Left kidney (tissue), 8 donors: ENCODE measurements at places on chromosomes 3 and 15. TPM values are rescaled to one million over a fixed set of nuclear protein-coding genes. Genes with fewer than 3 reads are reported as not detected.

The ATP10A gene
- 4.1 TPM for polyA plus RNA-seq

GRCh38 chr15:40054605-40054854 lies 15.5 kb upstream of the SRP14 start:
- DNase-seq = no peak

DNA sequence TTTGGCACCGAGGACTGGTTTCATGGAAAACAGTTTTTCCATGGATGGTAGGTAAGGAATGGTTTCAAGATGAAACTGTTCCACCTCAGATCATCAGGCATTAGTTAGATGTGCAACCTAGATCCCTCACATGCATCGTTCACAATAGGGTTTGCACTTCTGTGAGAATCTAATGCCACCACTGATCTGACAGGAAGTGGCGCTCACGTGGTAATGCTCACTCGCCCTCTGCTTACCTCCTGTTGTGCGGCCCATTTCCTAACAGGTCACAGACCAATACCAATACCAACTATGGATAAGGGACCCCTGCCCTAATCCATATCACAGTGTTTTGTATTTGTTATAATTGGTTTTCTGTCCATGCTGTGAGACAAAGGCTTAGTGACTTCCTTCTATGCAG lies 58.9 kb downstream of the SLMAP start:
- DNase-seq = no peak

- no peak for DNase-seq
Measured at GRCh38 chr3:188396900-188397299, 242.9 kb downstream of the LPP start.

- DNase-seq = no peak
Measured at GRCh38 chr3:44338828-44339127, 212 bp downstream of the TCAIM start.
